Fibroblast of skin of abdomen (primary cell): ENCODE measurements at places on chromosomes 4 and X.

- peak; percentile 62 for DNase-seq
These were observed at the start of gene AFF2 for GRCh38 chrX:148500423-148501385. Gene AFF2 (plus strand): TSS chrX:148500617. CDS start chrX:148501098, 481 bp downstream.

DNA sequence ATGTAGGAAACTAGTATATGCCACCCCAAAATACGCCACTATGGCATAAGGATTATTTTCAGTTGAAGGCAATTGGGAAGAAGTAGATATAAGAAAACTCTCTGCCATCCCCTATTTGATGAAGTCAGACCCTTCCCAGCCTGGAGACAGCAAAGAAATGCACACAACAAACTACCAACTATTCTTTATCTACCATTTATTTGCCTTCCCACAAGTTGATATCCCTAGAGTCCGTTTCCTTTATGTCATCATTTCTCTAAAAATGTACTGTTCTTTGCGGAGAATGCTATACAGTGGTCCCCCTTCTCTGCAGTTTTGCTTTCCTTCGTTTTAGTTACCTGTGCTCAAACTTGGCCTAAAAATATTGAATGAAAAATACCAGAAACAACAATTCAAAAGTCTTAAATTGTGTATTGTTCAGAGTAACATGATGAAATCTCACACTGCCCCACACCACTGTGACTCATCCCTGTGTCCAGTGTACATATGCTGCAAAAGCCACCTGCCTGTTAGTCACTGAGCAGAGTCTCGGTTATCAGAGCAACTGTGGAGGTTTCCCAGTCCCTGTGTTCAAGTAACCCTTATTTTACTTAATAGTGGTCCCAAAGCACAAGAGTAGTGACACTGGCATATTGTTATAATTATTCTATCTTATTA, 152.3 kb downstream of the WDFY3 start:
- DNase-seq = peak; percentile 79

DNA sequence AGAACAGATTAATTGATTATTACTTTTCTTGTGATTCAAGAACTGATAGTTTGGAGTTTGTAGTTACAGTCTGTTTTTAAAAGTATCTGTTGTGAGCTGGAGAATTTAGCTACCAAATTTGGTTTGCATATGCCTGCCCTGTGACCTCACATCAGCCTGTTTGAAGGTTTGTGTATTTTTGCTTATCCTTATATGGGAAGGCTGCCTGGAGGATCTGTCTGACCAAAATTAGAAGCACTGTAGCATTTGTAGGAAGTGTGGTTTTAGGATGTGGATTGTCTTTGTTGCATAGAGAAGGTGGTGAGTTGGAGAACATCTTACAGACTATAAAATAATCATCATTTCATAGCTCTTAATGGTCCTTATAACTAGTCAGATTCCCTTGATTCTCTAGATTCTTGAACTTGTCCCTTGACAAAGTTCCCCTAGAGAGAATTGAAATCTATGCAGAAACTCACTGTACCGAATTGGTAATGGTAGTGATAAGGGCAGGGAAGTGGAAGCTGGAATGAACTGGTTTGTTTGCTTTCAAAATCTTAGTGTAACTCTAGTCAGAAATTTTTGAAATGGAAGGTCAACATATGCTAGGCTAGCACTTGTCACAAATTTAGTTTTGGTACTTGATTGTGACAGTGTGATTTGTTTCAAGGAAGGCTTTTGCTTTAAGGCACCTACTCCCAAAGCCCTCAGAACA, 57.3 kb downstream of the SH3BGRL start:
- DNase-seq = peak; percentile 73

- peak; percentile 40 for DNase-seq
These were observed 193.8 kb downstream of the BCOR start for GRCh38 chrX:39903937-39904336.

GRCh38 chr4:104451573-104451972, 43.1 kb downstream of the CXXC4 start:
- DNase-seq = peak; percentile 8

DNA sequence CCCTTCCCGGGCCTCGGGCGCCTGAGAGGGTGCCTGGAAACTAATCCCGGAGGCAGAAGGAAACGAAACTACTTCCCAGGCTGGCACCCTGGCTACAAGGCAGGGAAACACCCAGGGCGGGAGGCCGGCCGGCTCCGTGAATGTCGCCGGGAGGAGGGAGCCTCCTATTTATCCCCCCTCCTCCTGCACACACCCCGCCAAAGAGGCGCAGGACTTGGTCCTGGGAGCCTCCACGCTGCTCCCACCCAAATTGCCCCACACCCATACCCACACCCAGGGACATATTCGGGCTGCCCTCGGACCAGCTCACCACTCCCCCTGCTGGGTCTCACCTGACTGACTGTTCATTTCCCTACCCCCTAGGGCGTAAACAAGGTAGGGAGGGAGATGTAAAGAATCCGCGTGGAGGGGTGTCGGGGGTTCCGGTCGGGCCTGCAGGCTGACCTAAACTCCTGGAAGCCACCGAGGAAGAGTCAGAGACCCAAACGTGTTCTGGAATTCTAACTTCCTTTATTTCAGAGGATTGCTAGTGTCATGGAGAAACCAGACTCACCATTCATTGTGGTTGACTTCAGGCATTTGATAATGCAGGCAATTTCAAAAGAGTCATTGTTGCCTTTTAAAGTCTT, at the start of gene BTC:
BTC (minus strand) TSS at position 142 of the 629 bp plus-strand sequence. CDS start 198 bp downstream, outside the sequence.
- DNase-seq = no peak

GRCh38 chr4:113783701-113784100, 22.2 kb upstream of the CAMK2D start:
- no peak for DNase-seq

DNA sequence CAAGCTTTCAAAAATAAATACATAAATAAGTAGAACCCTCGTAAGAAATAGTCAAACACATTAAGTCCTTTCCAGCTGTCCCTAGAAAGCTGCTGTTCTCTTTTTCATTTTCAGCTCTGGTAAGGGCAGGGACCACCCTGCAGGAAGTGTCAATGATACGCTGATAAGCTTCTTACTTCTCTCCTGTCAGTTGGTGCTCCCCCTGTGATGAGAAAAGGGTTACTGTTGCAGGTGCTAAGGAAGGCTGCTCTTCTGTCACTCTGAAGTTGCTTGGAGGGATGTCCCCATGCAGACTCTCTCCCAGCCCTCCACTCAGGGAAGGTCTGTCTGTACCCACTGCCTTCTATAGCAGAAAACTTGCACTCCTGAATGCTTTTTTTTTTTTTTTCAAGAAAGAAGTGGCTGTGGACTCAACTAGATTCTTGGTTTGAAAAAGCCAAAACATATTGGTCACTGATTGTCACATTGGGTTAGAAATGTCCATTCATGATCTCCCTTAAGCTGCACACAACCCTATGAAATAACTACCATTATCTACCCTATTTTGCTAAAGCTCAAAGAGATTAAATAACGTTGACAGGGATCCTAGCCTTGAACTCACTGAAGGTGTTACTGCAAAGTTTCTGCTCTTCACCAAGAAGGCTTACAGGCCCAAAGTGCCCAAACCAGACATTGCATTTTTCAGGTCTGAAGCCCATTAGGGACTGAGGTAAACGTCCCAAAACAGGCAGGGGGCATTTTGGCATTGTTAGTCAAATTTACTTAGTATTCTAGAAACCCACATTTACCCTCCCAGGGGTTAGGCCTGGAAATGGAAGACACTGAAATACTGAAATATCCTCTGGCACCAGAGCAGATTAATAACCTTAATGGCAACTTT, 1.2 kb downstream of the CXCL3 start:
- DNase-seq = no peak

DNA sequence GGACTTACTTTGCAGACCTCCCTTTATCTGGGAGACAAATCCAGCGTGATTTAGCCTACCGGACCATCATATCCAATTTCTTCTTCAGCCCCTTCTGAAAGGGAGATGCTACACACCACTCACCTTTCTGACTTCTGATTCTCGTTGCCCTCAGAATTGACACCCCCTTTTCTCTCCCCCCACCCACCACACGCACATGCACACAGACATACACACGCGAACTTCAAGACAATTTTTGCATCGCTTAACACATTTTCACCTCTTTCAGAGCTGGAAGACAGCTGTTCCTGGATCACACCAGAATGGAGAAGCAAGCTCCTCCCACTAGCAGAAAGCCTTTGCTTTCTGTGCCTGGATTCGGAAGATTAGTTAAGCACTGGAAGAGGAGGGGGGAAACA, 1.0 kb upstream of the SNCA start:
- DNase-seq = peak; percentile 2

DNA sequence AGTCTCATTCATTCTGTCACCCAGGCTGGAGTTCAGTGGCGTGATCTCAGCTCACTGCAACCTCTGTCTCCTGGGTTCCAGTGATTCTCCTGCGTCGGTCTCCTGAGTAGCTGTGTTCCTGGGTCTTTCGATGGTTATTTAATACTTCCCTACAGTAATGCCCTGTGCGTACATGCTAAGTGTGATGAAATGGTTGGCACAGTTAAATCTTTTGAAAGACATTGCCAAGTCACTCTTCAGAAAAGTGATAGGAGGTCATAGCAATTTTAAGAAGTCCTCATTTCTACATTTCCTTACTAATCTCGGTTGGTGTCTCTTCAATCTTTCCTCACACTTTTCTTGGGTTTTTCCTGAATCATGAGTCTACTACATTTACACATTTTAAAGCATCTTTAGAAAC, 14.4 kb downstream of the HTT-AS start:
- DNase-seq = no peak

- DNase-seq = peak; percentile 18
These were observed 12.7 kb downstream of the TKTL1 start for GRCh38 chrX:154308108-154308946.

- DNase-seq = peak; percentile 95
These were observed at the start of gene FAM13A for GRCh38 chr4:89056953-89057398. Gene FAM13A (minus strand): TSS chr4:89057185. CDS start chr4:89056964, 221 bp downstream.

DNA sequence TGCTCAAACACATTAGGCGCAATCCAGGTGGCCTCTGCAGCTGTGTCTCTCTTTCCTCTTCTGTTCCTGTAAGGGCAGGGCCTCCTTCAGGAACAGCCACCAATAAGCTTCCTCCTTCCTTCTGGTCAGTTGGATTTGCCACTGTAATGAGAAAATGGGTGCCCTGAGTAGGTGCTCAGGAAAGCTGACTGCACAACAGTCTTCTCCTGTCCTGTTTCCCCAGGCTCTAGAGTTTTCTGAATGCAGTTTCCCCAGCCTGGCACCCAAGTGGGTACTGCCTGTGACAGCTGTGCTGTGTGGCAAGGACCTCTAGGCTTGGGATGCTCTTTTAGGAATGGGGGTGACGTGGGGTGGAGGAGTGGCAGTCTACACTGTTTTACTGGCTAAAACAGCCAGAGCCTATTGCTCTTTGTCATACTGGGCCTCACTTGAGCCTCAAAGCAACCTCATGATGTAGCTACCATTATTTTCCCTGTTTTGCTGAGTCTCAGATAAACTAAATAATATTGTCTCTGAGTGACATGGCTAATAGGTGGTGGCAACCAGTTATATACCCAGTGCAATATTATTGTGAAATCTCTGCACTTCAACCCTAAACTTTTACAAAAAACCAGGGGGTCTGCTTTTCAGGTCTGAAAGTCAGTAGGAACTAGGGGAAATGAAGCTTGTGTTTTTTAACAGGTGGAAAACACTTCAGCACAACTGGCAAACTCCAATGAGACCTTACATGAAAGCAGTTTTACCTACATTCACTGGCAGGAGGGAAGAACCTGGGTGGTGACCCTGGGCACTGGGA, 1.2 kb downstream of the CXCL2 start:
- no peak for DNase-seq

DNA sequence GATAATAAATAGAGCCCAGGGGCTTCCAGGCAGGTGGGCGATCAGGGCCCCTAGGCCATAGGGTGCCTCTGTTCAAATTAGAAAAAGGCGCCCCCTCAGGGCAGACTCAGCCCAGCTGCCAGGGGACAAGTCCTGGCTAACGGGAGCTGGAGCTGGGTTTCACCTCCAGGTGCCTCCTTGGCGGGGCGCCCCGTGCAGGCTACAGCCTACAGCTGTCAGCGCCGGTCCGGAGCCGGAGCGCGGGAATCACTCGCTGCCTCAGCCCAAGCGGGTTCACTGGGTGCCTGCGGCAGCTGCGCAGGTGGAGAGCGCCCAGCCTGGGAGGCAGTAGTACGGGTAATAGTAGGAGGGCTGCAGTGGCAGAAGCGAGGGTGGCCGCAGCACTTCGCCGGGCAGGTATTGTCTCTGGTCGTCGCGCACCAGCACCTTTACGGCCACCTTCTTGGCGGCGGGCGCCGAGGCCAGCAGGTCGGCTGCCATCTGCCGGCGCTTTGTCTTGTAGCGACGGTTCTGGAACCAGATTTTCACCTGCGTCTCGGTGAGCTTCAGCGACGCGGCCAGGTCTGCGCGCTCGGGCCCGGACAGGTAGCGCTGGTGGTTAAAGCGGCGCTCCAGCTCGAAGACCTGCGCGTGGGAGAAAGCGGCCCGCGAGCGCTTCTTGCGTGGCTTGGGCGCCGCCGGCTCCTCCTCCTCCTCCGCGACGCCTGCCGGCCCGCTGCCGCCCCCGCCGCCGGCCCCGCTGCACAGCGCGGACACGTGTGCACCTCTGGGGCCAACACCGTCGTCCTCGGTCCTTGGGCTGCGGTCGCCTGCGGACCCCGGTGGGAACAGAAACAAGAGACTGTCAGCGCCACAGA, 2.4 kb downstream of the NKX3-2 start:
- no peak for DNase-seq

- no peak for DNase-seq
These were observed 819.1 kb upstream of the EPHA5 start for GRCh38 chr4:66489370-66489769.

GRCh38 chrX:130002541-130002940, 20.1 kb downstream of the BCORL1 start:
- no peak for DNase-seq

- peak; percentile 47 for DNase-seq
These were observed 271.9 kb upstream of the GATB start for GRCh38 chr4:152032722-152033131.

DNA sequence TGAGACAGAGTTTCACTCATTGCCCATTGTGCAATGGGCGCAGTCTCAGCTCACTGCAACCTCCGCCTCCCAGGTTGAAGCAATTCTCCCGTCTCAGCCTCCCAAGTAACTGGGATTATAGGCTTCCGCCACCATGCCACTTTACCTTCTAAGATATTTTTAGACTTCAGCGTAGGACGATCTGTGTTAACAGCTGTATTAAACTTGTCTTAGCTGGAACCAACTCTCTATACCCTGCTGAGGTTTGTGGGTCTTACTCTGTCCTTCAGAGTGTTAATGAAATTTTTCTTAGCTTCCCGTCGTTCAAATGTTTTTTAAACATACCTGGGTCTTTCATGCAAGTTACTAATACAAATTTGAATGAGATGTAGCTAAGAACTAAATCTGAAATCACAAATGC, 14.7 kb downstream of the TMEM165 start:
- DNase-seq = no peak

DNA sequence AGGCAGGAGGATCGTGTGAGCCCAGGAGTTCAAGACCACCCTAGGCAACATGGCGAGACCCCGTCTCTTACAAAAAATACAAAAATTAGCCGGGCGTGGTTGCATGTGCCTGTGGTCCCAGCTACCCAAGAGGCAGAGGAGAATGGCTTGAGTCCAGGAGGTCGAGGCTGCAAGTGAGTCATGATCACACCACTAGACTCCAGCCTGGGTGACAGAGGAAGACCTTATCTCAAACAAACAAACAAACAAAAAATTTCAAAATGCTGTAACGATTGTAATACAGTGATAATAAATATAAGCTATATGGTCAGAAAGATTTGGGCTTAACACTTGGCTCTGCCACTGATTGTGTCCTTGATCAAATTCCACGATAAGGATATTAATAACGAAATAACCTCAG, 24.2 kb downstream of the SLC25A4 start:
- no peak for DNase-seq
